ENCODE measurements at places on chromosomes 1 and 21.

- no peak for DNase-seq
These were observed 411.8 kb upstream of the ESRRG start for GRCh38 chr1:217134857-217135568.

- no peak for DNase-seq
These were observed 27.4 kb upstream of the ASPM start for GRCh38 chr1:197173571-197174507.

GRCh38 chr1:66330722-66331141, 203.2 kb upstream of the SGIP1 start:
- no peak for DNase-seq

GRCh38 chr1:223803211-223803610, 42.5 kb downstream of the TP53BP2 start:
- no peak for DNase-seq

- peak; percentile 79 for DNase-seq
These were observed 8.0 kb upstream of the B4GALT3 start for GRCh38 chr1:161185282-161185682.

- DNase-seq = peak; percentile 47
These were observed 125.9 kb downstream of the RHOU start for GRCh38 chr1:228860911-228861831.

DNA sequence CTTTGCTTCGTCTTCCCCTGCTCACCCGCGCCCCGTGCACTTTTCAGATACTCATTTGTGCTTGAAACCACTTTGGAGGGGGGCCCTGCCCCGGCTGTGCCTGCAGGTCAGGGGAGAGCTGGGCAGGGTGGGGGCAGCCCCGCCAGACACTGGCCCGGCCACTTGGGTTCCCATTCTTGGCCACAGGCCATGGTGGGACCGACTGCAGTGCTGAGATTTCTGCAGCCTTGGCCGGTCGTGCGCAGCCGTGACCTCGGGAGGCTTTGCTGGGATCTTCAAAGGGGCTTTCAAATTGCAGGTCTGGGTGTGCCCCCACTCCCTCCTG, 54.5 kb upstream of the TTC34 start:
- no peak for DNase-seq

DNA sequence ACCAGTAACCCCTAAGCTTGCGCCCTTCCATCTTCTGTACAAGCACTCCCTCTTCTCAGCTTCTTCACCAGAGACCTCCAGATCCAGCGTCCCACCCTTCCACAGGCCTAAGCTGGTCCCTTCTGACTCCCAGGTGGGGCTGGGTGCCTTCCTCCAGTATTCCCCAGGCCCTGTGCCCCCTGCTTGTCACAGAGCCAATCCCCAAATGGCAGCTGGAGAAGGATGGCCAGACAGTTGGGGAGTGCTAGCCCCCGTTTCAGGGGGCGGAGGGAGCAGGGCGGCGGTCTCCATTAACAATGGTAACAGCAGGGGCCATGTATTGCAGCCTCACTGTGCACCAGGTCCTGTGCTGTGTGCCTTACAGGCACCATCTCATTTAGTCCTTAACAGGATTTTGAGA, 85.7 kb downstream of the KCNN3 start:
- no peak for DNase-seq

DNA sequence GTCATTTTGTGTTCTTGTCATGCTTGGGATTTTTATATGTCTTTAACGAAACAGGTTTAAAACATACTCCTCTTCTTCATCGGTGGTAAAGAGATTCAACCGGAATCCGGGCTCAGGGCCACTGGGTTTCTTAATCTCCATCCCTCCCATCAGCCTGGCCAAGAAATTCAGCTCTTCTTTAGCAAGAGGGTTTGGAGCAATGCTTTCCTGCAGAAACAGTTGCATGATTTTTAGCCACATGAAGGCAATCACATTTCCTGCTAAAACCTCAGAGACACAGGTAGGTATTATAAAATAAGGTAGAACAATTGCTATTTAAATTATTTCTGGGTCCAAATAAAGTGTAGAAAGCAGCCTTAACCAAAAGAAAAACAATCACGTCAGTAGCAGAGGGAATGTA, 22.7 kb upstream of the LSM10 start:
- no peak for DNase-seq

DNA sequence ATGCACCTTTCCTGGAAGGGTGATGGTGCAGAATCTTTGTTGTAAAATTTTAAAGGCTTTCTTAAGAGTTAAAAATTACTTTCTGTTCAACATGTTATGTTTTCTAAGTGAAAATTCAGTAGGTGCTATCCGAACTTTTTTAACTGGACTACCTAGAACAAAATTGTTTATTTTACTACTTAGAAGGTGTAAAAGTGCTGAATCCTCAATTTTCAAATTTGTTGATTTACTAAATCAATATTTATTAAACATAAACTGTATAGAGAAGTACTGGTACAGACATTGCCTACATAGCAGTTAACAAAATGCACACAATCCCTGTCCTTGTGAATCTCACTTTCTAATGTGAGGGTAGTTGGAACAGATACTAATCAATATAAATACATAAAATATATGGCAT, 277.5 kb downstream of the CTH start:
- no peak for DNase-seq

GRCh38 chr1:108845446-108845845, 11.4 kb downstream of the AKNAD1 start:
- no peak for DNase-seq

GRCh38 chr1:218878369-218878768, 295.3 kb upstream of the LYPLAL1 start:
- no peak for DNase-seq

- no peak for DNase-seq
These were observed 13.8 kb downstream of the UBASH3A start for GRCh38 chr21:42417533-42417932.

GRCh38 chr1:246110343-246111219, 396.5 kb downstream of the SMYD3 start:
- DNase-seq = no peak

- DNase-seq = no peak
These were observed 242.4 kb downstream of the PLPP3 start for GRCh38 chr1:56336982-56337381.

DNA sequence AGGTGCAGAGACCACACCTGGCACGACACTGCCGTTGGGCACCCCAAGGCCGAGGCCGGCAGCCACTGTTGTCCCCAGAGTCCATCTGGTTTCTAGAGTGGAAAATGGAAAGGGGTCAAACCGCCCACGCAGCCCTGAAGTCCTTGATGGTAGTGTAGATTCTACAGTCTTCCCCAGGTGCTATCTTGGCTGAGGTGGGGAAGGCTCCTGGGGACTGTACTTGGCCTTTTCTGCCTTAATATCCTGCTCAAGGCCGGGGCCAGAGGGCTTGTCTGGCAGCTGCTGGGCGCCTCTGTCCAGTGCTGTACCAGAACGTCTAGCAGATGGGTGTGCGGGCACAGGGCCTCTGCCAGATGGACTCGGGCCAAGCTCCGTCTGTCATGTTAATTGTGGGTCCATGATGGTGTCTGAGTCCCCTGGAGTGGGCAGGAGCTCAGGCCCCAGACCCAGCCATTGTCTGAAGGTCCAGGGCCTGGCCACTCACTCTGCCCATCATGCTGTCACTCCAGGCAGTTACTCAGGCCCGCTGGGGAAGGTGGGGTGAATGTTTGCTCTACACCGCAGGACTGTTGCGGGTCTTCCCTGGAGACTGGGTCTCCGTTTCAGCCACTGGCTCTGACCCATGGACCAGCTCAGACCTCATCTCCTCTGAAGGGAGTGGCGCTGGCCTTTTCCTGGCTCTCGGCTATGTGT, 161.9 kb upstream of the COL6A1 start:
- DNase-seq = no peak

GRCh38 chr1:236175642-236176336, 33.5 kb downstream of the GPR137B start:
- no peak for DNase-seq

- DNase-seq = no peak
These were observed 81.9 kb upstream of the PRRC2C start for GRCh38 chr1:171403393-171403792.

GRCh38 chr1:12130466-12131130, 36.2 kb upstream of the TNFRSF1B start:
- no peak for DNase-seq

DNA sequence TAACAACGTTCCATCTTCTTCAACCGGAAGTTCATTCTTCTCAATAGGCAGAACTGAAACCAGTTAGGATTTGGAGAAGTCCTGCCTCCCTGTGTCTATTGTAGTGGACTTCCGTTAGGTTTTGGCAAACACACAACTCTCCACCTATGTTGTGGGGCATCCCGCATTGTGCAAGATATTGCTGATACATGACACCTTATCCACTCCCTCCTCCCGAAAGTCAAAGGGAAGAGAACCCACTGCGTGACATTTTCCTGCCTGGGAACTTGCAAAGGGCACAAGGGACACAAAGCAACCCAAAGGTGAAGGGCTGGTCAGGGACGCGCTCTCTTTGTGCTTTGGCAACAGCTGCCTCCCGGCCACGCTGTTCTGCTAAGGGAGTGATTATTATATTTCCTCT, 164.8 kb downstream of the TPR start:
- DNase-seq = no peak

- no peak for DNase-seq
These were observed 200.5 kb upstream of the C1orf105 start for GRCh38 chr1:172219966-172220365.

GRCh38 chr1:91803847-91804545, 82.0 kb downstream of the TGFBR3 start:
- DNase-seq = peak; percentile 87

- no peak for DNase-seq
These were observed 297.2 kb downstream of the TGFB2 start for GRCh38 chr1:218642033-218642948.

GRCh38 chr1:55194851-55195250, 20.3 kb downstream of the USP24 start:
- DNase-seq = no peak

GRCh38 chr1:28416509-28417194, 47.1 kb downstream of the PHACTR4 start:
- DNase-seq = no peak

GRCh38 chr1:211932231-211932932, 101.8 kb upstream of the LPGAT1 start:
- no peak for DNase-seq

DNA sequence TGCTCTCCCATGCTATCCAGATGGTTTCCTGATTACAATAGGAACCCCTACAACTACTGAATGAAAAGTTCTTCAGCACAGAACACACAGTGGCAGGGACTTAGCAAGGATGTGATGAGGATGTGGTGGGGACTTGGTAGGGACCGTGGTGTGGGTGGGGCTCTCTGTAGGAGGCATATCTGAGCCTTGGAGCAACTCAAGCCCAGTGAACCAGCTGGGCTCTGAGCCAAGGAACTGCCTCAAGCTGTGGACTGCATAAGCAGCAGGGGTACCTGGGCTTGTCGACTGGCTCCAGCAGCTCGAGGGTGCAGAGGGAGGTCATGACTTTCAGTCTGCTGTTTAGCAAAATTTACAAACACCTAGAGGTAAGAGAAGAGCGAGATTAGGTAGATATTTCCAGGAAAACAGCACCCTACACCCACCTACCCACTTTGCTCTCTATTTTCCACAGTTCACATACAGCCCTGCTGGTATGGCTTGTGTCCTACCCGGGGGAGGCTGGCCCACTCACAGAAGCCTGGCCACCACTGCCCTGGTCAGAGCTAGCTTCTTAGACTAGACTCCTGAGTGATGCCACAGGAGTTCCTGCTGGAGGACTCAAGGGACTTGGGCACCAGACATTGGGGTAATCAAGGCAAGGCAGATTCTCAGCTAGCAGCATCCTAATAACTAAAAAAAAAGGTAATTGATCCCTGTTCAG, 86.8 kb upstream of the GCLM start:
- DNase-seq = no peak

Data from activated CD8-positive, alpha-beta memory T cell treated with anti-CD3 and anti-CD28 coated beads for 24 hours (primary cell).